ENCODE measurements at places on chromosomes 6 and 20.

DNA sequence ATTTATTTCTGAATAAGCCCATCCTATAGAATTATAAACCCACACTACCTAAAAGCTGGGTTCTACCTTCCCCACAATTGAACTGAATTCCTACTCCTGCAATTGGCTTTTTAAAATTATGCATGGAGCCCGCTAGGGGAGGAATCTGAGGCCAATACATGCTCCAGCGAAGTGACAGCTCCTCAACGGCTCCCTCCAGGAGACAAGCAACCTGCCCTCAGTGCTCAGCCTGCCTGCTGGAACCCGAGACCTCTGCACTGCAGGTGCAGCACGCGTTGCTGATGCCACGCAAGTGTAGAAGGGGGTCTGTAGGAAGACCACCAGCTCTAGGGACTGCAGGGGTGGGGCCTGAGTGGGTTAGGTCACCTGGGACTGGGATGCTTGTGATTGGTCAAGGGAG is 170.2 kb upstream of the CDYL start:
- no peaks in the 10 kb centered on the region for H3K36me3 ChIP-seq
- H3K4me3 ChIP-seq: no peak overlapping the region

- no peak overlapping the region for H3K4me3 ChIP-seq
- peaks cover 7% of the 10 kb centered on the region for H3K4me1 ChIP-seq
- H3K27me3 ChIP-seq: no peaks in the 10 kb centered on the region
- DNase-seq: no peak
- H3K36me3 ChIP-seq: no peaks in the 10 kb centered on the region
- H3K27ac ChIP-seq: no peak overlapping the region
Measured at GRCh38 chr6:110609101-110609500, 132.7 kb upstream of the SLC22A16 start.

- no peaks in the 10 kb centered on the region for H3K4me1 ChIP-seq
- no peak for DNase-seq
- no peaks in the 10 kb centered on the region for H3K27me3 ChIP-seq
Measured at GRCh38 chr6:87791029-87791428, 89.0 kb upstream of the AKIRIN2 start.

DNA sequence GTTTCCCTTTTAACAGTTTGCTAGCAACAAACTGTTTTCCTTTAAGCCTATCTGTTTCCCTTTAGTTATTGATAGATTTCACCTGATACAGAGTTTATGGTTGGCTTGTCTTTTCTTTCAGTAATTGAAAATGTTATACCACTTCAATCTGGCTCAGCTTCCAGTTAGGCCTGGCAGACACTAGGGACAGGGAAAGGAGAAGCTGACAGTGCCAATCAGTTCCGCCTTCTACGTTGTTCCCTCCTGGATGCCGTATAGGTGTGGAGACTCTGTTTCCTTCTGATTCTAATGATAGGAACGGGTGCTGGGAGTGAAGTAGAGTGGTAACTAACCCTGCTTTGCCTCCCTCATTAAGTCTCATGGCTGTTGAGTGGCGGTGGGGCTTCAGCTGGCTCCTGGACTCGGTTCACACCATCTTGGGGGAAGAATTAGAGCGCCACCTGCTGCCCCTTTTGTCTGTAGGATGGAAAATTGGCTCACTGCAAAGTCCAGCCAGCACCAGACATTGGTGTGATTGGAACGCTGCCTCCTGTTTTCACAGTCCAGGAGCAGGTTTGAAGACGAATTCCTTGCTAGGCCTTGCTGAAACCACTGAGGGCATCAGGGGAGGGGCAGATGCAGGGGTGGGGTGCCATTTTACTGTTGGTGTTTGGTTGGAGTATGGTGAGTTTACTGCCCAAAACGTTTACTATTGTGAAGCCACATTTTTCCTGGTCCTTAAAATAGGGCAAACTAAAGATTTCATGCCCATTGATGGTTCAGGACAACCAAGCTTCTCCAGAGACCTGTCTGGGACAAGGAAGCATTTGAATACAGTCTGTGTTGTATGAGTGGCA is 1729.5 kb downstream of the GRIK2 start:
- DNase-seq: no peak
- no peak overlapping the region for H3K27ac ChIP-seq
- H3K4me1 ChIP-seq: no peaks in the 10 kb centered on the region
- no peaks in the 10 kb centered on the region for H3K36me3 ChIP-seq

Data from thoracic aorta (tissue), 2 donors.